Airway epithelial cell (primary cell): ENCODE measurements at places on chromosomes 6 and 20. TPM values are rescaled to one million over a fixed set of nuclear protein-coding genes. Genes with fewer than 3 reads are reported as not detected.

GGTLC1 gene
- not detected in 2 replicates for total RNA-seq

HTR1E gene
- not detected in 2 replicates for total RNA-seq

VWA7 gene
- total RNA-seq = 1.6 and 2.8 TPM in 2 replicates

LZTS3 gene
- total RNA-seq = 4.3 and 4.8 TPM in 2 replicates

TOX2 gene
- 1.3 and 1.6 TPM in 2 replicates for total RNA-seq

DZANK1 gene
- total RNA-seq = 0.71 and 1.1 TPM in 2 replicates
